Left kidney (tissue), 8 donors: ENCODE measurements at places on chromosomes 6 and 20.

GRCh38 chr6:67009818-67010217, 1302.8 kb upstream of the EYS start:
- DNase-seq: no peak

DNA sequence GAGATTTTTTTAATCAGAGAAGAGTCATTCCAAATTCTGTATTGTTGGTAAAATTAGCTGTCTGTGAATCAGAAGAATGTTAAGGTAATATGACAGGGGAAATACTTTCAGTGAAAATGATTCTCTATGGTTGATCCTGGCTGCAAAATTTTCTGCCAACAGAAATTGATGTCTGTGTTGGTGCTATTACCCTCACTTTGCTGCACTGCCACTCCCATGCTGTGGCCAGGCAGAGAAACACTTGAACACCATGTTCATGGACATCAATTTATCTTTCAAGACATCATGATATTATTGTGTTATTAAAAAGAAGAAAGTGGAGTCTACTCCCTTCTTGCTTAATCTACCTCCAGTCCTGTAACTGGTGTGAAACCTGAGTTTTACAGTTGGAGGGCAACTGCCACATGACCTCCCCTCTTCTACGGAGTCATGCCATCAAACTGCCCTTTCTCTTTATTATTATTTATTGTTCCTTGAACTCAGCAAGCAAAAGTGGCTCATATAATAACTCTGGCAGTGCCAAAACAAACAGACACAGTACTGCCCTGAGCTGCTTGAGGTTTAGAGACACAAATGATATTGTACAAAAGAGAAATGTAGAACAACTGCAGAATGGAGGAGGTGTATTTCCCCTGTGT, 288.0 kb upstream of the JAG1 start:
- no peak for DNase-seq

DNA sequence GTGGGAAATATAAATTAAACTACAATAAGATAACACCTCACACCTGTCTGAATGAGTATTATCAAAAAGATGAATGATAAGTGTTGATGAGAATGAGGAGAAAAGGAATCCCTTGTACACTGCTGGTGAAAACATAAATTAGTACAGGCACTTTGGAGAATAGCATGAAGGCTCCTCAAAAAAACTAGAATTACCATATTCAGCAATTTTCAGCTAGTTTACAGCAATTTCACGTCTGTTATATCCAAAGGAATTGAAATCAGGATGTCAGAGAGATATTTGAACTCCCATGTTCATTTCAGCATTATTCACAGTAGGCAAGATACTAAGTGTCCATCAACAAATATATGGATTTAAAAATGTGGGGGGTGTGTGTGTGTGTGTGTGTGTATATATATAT, 292.6 kb downstream of the CLVS2 start:
- DNase-seq: no peak

GRCh38 chr6:157219201-157220200, 103.8 kb downstream of the TMEM242 start:
- no peak for DNase-seq

GRCh38 chr6:12102350-12102749, 90.2 kb downstream of the HIVEP1 start:
- no peak for DNase-seq

GRCh38 chr20:13336308-13337089, 115.4 kb downstream of the ISM1 start:
- DNase-seq: no peak

DNA sequence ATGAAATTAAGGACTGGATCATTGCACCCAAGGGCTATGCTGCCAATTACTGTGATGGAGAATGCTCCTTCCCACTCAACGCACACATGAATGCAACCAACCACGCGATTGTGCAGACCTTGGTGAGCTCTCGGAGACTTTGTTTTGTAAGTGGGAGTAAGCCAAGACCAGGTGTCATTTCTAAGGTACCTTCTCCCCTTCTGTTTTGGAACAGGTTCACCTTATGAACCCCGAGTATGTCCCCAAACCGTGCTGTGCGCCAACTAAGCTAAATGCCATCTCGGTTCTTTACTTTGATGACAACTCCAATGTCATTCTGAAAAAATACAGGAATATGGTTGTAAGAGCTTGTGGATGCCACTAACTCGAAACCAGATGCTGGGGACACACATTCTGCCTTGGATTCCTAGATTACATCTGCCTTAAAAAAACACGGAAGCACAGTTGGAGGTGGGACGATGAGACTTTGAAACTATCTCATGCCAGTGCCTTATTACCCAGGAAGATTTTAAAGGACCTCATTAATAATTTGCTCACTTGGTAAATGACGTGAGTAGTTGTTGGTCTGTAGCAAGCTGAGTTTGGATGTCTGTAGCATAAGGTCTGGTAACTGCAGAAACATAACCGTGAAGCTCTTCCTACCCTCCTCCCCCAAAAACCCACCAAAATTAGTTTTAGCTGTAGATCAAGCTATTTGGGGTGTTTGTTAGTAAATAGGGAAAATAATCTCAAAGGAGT, 30.4 kb downstream of the TXNDC5 start:
- no peak for DNase-seq

- DNase-seq: peak; percentile 46
Measured at GRCh38 chr6:113306552-113307145, 550.5 kb upstream of the MARCKS start.

DNA sequence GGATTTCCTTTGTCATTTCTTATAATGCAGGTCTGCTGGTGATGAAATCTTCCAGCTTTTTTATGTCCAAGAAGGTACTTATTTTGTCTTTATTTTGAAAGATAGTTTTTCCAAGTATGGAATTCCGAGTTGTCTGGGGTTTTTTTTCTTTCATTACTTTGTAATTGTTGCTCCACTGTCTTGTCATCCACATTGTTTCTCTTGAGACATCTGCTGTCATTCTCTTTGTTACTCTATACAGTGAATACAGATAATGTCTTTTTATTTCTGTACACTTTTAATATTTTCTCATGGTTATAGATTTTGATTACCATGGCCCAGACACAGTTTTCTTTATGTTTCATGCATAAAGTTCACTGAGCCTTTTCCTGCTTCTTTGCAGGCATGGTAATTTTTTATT, 133.1 kb downstream of the SYCP2 start:
- no peak for DNase-seq

DNA sequence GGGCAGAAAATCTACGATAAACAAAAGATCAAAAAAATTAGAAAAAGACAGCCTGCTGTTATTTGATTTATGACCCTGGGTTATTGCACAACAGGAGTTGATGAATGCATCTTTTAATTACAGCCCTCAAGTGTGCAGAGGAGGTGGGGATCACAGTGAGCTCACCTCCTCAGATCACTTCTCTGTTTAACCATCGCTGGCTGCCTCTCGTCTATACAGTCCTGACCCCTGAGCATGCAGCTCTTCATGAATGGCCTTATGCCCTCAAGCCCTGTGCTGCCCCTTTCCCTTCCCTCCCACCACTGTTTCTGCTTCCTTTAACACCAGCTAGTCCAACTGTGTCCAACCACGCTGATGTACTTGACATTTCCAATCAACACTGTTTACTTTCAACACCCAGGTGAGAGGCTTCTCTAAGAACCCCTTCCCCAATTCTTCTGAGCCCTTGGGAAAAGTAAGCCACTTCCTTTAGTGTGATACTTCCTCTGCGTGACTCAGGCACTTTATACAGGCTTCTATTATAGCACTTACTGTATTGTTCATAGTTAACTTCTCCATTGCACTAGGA, 60.6 kb upstream of the RIPOR2 start:
- no peak for DNase-seq

DNA sequence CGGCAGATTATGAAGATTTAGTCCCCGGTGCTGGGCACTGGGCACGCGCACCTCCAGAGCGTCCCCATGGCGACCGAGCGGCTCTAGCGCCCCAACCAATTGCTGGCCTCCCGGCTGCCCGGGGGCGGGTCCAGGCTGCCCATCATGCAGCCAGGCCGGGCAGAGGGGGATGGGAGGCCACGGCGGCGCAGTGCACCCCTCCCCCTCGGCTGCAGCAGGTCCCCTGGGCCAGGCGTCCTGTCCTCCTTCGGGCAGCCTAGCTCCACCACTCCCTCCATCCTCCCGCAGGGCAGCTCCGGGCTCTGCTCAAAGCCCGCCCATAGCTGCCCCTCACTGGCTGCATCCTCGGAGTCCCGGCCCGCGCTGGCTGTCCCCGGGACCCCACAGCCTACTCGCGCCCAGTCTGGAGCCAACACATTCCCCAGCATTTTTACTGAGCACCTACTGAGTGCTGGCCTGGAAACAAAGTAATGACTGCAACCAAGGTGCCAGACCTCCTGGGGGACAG, 99.4 kb downstream of the ASXL1 start:
- peak; percentile 90 for DNase-seq

- no peak for DNase-seq
Measured at GRCh38 chr6:34556031-34556471, at the start of gene SPDEF. SPDEF (minus strand) TSS chr6:34556329; CDS start chr6:34544455, 11,874 bp downstream.

DNA sequence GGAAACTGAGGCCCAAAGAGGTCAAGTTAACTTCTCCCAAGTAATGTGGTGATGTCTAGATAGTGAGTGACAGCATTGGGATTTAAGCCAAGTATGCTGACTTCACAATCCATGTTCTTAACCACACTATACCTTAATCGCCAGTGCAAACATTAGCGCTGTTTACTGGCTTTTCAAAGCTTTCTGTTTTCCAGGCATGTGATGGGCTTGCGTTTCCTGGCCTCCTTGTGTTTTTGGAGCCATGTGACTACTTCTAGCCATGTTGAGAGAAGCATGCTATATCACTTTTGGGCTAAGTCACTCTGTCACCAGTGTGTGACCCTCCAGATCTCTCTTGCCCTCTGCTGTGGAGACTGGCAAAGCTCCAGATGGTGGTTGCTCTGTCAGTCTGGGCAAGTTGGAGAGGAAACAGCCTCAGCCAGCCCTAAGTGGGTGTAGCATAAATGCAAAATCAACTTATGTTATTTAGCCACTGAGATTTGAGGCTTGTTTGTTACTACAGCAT, 76.9 kb downstream of the ANKRD6 start:
- DNase-seq: no peak

- no peak for DNase-seq
Measured at GRCh38 chr6:30610065-30610464, 7.0 kb downstream of the PPP1R10 start.

GRCh38 chr6:119348096-119348747, 1.3 kb downstream of the MAN1A1 start:
- DNase-seq: no peak

DNA sequence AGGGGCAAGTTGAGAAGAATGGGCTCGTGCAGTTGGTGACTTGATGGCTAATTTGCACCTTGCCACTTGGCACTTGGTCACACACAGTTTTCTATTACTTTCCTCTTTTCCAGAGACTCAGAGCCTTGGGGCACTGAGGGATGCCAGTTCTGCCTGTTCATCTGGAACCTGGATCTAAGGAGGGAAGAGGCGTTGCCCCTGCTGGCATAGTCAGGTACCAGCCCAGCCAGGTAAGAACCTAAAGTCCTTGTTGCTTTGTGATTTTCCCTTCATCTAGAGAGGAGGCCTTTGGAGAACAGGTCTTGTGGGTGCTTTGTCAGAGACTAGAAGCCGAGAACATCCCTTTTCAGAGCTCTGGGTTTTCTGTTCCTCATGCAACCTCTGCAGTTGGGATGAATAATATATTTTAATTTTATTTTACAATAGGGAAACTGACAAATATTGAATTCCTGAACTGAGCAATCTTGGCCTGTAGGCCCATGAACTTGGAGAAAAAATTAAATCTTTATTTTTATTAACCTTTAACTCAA, 11.4 kb downstream of the SYTL3 start:
- no peak for DNase-seq

DNA sequence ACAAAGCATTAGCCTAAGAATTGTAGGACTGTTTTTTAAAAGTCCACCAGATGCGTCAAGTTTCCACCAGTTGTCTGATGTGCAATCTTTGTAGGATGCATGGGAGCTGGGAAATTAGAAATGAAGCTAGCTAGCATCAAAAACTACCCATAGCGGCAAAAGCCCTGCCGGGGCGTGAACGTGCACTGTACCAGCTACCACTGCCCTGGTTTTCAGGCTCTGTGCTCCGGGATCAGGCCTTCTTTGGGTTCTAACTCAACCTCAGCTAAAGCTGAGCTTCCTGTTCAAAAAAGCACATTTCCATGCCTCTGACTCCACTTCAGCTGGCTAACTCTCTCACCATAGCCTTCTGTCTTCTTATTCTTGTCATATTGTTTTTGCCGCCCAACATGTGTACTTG, 26.9 kb upstream of the FUCA2 start:
- DNase-seq: no peak

GRCh38 chr20:13322621-13323020, 101.5 kb downstream of the ISM1 start:
- no peak for DNase-seq

DNA sequence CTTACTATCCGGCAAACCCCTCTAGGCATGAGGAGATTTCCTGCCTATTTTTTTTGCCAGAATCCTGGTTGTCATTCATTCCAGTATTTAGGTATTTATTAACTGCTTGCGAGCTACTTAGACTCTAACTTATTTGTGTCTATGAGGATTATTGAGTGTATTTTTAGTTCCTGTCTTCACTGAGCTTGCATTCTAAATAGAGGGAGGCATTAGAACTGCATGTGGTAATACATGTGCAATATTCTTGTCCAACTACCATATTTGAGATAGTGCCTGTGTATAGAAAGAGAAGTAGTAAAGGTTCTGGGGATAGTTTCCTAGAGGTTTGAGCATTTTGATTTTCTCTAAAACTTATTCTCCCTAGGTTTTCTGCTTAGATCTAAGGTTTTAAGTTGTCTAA, 308.9 kb downstream of the EYA4 start:
- no peak for DNase-seq

DNA sequence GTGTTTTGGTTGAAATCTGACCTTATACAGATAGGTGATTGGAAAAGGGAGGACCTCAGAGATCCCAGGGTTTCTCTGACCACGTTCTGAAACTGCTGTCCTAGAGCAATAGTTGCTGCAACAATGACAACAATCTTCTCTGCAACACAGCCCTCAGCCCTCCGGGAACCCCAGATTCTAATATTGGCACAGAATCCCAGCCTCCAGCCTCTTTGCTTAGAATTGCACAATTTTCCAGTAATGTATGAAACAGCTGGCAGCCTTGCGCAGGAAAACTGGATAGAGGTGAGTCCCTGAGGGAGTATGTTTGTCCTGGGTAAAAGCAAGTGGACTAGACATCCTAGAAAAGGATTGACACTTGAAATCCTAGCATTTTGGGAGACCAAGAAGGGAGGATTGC, 30.4 kb upstream of the PNRC1 start:
- no peak for DNase-seq

DNA sequence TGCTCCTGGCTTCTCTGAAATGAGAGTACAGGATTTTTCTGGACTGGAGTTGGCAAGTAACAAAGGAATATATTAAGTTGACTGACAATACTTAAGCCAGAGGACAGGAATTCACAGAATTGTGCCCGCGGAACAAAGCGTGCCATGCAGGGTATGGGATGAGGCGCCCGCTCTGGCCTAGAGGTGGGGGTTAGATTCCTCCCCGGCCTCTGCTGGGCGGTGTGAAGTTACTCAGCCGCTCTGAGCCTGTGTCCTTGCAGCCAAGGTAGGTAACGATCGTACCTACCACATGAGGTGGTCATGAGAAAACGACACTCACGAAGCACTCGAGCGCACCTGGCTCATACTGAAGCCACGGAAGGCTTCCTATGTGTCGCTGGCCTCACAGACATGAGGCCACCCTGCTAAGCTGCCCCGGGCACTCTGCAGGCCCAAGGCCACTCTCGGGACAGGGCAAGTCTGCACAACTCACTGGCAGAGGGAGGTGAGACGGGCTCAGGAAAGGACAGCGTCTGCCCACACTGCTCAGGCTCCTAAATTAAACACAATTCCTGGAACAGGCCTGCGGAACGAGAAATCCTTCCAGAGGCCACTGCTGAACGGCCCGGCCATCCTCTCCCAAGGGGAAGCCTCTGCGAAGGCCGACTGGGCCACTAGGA, 70.8 kb downstream of the PSMG4 start:
- DNase-seq: no peak
